Mesendoderm (in vitro differentiated cells): ENCODE measurements at places on chromosomes 2 and 18.
A peak's percentile ranks its signal among the peaks of the same experiment; 100 is the strongest.

GRCh38 chr2:52000151-52000855 is 968.4 kb upstream of the NRXN1 start:
- no peak for DNase-seq

- peak; percentile 80 for DNase-seq
These were observed 10.9 kb downstream of the TRIP12 start for GRCh38 chr2:229910832-229911412.

GRCh38 chr18:7319161-7319560 is 88.3 kb downstream of the LRRC30 start:
- no peak for DNase-seq

DNA sequence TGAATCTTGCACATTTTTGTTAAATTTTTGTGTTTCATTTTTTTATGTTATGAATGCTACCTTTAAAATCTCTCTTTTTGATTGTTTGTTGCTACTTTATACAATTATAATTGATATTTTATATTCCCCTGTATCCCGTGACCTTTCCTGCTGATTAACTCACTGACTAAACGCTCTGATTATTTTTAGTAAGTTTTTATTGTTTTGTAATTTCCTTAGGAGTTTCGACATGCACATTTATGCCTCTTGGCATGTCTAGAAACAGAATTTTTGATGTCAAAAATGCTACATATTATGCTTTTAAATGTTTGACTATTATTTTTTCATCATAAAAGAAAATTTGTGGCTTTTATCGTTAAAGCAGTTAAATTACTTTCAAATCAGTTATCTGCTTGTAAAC is 1131.6 kb upstream of the TMEFF2 start:
- no peak for DNase-seq

DNA sequence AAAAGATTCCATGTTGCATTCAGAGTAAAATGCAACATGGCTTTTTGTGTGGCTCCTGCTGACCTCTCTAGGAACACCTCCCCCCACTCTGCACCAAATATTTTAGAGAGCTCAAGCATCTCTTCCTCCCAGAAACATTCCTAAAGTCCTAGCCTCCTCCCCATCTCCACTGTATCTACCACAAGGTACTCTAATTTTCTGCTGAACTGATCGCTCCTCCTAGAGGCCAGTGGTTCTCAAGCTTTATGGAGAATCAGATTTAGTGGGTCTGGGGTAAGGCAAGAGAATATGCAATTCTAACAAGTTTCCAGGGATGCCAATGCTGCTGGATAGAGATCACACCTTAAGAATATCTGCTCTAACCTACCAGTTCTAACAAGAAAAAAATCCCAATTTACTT is 89.5 kb upstream of the HNRNPA3 start:
- DNase-seq = peak; percentile 48

GRCh38 chr2:11665028-11665427 is 5.0 kb downstream of the NTSR2 start:
- DNase-seq = no peak

DNA sequence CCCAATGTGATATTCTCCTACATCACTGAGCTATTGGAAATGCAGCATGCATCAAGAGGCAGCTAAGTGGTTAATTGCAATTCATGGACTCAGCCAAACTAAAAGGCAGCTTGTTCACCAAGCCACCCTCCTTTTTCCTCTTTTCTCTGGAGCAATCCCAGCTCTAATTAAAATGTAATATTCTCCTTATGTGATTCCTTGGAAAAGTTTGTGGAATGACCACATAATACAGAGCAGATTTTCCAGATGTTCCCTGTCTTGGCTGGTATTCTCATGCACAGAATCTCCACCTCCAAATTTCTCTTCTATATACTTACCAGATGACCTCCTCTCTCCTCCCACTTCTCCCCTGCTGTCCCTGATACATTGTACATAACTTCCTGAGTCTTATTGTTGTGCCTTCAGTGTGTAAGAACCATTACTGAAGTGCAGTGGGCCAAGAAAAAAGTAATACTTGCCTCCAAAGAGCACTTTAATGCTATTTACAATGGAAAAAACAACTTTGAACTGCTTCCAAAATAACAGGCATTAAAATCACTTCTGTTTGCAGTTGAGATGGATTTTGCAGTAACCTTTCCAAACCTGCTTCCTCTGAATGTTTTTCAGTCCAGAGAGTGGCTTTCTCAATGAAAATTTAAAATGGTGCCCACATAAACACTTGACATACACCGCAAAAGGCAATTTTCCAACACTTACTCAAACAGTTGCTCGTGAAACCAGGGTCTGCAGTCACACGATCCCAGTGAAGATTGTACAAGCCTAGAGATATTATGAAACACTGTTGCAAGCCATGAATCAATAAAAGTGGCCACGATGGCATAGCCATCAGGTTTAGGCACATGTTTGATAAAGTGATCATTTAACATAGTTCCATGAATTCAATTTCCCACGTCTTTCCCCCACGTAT is 258.0 kb downstream of the MTX2 start:
- no peak for DNase-seq

- DNase-seq = no peak
These were observed 22.1 kb downstream of the COL5A2 start for GRCh38 chr2:189157456-189157855.

DNA sequence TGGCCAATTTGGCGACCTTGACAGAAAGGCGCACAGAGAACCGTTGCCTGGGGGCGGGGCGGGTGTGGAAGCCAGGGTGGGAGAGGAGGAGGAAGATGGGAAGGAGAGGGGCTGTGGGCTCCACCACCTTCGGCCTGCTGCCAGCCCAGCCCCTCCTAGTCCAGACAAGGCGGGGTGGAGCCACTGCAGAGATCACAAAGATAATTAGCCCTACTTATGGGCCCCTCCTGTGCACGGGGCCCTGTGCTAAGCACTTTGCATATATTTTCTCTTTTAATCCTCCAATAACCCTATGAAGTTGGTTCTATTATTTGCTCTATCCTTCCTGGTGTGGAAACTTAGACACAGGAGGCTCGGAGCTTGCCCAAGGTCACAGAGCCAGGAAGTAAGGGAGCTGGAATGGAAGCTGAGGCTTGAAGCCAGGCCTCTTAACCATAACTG is 13.7 kb upstream of the ECEL1 start:
- DNase-seq = no peak

- no peak for DNase-seq
These were observed 44.5 kb upstream of the C2orf74 start for GRCh38 chr2:61117534-61117933.

- DNase-seq = peak; percentile 33
These were observed 871.8 kb downstream of the SLC4A3 start for GRCh38 chr2:220499225-220499624.

DNA sequence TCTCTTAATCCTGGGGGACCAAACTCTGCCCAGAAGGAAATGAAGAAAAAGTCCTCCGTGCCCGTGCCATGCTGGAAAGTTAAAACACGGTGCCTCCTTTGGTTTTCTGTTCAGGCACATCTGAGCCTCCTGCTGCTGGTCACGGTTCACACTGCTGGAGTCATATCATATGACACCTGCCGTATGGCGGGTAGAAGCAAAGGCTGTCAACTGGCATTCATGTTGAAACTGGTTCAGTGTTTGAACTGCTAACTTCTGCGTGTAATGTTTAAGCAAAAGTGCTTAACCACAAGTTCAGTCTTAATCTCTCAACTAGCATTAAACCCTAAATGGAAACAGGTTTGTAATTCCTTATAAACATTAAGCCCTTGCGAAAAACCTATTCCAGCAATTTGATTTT is 3.1 kb downstream of the STK39 start:
- no peak for DNase-seq

GRCh38 chr18:32424696-32425095 is 46.0 kb downstream of the GAREM1 start:
- no peak for DNase-seq

DNA sequence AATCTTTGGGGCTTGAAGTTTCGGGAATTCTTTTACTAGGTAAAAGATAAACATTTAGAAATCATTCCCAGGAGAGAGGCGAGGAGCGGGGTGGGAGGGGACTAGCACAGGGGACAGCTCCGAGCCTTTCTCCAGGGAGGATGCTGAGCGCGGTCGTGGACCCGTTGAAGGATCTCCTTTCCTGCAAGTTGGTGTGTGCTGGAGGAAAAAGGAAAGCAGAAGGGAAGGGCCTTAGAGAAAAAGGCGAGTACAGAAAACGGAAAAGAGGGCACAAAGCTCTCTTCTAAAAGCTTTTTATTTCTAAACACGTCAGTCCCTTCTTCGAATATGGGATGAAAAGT is 640 bp downstream of the SLC39A6 start:
- peak; percentile 41 for DNase-seq

GRCh38 chr2:39780825-39781600 is 2.0 kb upstream of the THUMPD2 start:
- DNase-seq = peak; percentile 9

DNA sequence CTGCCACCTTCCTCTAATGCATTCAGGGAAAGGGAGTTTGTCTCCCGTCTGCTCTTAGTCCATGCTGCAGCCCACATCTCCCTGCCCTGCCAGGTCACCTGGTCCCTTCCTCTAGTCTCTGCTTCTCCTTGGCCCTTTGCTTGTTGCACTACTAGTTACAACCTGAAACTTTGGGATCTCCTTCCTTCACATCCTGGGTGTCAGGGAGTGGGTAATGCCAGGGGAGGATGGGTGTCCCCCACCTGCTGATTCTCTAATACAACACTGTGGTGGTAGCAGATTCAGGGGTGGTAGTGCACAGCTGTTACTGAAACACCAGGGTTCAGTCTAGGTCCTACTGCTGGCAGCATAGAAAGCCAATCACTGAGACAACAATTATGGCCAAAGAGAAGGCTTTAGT is 31.2 kb upstream of the COX7A2L start:
- no peak for DNase-seq

GRCh38 chr2:172246649-172247048 is 143.9 kb upstream of the DLX2 start:
- DNase-seq = peak; percentile 70

DNA sequence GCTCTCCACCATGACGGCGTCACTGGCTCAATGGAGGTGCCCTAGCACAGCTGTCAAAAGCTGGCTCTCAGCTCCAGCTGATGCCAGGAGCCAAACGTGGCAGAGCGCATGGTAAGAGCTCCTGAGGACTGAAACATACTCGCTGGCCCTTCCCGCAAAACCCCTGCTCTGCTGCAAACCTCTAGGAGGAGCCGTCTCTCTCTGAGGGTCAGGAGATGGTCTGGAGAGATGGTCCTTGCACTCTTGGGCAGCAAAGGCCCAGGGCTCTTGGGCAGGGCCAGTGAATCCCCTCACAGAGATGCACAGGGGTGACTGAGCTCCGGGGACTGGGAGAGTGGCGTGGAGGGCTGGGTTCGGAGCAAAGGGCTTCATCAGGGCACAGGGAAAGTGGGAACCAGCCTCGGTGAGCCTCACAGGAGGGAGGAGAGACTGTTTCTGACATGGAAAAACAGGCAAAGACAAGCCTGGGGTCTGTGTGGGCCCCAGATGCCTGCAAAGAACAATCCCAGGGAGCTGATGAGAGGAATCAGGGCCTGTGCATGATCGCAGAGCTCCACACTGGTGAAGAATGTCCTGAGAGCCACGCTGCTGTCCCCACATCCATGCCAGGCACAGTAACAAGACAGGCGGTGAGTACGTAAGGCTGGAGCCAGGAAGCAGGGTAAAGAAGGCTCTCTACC is 17.2 kb downstream of the SNORC start:
- peak; percentile 55 for DNase-seq

DNA sequence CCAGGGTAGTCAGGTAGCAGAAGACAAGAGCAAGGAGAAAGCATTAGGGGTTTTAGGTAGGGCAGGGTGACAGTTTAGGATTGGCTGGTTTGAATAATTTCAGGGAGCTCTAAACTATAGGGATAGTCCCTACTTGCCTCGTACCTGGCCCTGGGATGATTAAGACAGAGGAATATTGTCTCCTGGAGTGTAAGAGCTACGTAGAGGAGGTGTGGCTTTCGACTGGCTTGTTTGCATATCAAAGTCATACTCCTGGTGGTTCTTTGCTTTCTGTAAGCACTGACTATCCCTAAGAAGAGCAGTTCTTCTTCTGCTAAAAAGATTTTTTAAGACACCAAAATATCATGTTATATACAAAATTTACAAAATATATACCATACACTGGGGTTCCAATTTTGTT is 1867.4 kb downstream of the SUCLG1 start:
- DNase-seq = peak; percentile 3

DNA sequence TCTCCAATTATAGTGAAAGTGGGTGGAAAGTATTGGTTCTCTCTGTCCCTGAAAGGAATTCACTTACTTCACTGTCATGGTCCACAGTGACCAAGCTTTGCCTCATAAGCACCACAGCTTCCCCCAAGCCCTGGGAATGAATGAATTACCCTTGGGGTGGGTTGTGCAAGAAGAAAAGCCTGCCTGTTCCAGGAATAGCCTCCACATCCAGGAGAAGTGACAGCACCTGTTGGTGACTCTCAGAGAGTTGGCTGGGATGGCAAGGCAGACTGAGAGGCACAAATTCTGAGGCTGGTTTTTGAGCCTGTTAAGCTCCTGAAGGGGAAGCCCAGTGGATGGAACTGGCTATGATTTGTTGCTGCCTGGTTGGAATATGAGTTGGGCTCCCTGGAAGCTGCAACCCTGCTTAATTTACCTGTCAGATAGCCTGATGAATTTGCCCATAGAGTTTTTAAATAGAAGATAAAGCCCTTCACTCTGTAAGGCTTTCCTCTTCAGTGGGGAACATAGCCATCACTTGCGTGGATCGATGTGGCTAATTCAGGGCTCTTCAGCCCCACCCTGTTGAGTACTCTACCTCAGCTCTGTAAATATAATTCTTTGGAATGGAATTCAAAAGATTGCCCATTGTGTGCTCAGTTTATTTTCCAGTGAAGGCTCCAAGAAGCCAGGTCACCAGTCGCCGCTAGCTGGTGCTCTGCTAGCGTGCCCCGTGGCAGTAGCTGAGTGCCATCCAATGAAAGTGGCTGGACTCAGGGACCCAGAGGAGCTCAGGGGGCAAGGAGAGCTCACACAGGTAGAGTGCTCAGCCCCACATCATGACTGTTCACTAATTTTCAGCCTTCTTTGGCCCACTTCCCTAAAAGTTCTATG is 479.3 kb downstream of the IRS1 start:
- DNase-seq = no peak

GRCh38 chr2:219911541-219911940 is 284.1 kb downstream of the SLC4A3 start:
- DNase-seq = peak; percentile 57

- DNase-seq = no peak
These were observed 20.0 kb upstream of the SPATA3 start for GRCh38 chr2:230975927-230976326.

DNA sequence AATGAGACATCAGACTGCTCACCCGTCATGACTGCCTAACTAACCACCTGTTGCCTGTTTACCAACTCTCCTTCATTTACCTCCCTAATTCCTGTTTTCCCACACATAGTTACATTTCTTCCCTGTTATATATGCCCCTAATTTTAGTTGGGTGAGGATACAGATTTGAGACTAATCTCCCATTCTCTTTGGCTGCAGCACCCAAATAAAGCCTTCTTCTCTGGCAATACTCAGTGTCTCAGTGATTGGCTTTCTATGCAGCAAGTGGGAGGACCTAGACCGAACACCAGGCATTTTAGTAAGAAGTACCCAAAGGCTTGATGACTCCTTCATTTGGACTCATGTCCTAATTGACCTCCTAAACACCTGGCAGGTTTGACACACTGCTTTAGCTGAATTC is 147.2 kb downstream of the TRIB2 start:
- no peak for DNase-seq

GRCh38 chr2:98875081-98875728 is 60.8 kb downstream of the CRACDL start:
- peak; percentile 21 for DNase-seq
